ENCODE measurements at places on chromosomes 5 and 9.

DNA sequence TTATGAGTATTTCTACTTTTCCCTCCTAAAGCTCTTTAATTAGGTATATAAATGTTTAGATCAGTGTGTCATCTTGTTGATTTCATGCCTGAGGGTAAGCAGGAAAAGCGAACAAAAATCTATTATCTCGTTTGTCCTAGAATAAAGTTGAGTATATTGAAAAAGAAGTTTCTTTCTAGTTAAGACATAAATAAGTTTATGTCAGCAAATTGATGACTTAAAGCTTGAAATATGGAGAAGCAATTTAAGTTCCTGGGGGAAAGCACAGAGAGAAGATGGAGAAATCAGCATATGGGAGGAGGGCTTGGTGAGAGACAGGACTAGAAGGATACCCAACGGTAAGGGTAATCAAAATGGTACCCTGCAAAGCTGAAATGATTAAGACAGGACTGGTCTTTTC, 813.4 kb downstream of the MTRR start:
- no peak overlapping the region for H3K27ac ChIP-seq
- no peak overlapping the region for H3K4me3 ChIP-seq
- no peaks in the 10 kb centered on the region for H3K36me3 ChIP-seq
- no peak for DNase-seq
- peaks cover 10% of the 10 kb centered on the region for H3K4me1 ChIP-seq
- no peaks in the 10 kb centered on the region for H3K27me3 ChIP-seq

DNA sequence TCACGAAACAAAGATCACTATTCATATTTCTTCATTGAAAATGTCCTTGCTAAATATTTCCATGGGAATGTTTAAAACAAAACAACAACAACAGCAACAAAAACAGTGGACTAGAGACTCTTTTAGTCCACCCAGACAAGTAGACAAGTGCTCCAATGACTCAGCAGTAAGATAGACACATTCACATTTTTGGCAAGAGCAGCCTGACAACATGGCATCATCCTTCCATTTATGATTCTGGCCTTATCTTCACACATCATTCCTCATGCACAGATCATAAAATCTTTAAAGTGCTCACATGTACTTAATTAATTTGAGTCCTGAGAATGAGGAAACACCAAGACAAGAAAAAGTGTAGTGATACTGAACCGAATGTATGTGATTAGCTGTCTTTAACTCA, 132.6 kb upstream of the PDE4D start:
- peak; percentile 13 for DNase-seq
- H3K4me3 ChIP-seq, result no peak overlapping the region
- no peaks in the 10 kb centered on the region for H3K27me3 ChIP-seq
- no peaks in the 10 kb centered on the region for H3K4me1 ChIP-seq

- H3K36me3 ChIP-seq, result no peaks in the 10 kb centered on the region
- DNase-seq, result no peak
- no peak overlapping the region for H3K4me3 ChIP-seq
- no peaks in the 10 kb centered on the region for H3K4me1 ChIP-seq
Observed at GRCh38 chr5:148949841-148950470, 112.9 kb downstream of the SH3TC2 start.

- peaks cover 47% of the 10 kb centered on the region for H3K36me3 ChIP-seq
- no peaks in the 10 kb centered on the region for H3K27me3 ChIP-seq
- H3K4me1 ChIP-seq, result peaks cover 34% of the 10 kb centered on the region
- DNase-seq, result no peak
- H3K4me3 ChIP-seq, result no peak overlapping the region
- H3K27ac ChIP-seq, result no peak overlapping the region
Observed at GRCh38 chr9:129124506-129125069, 13.4 kb downstream of the PTPA start.

- no peaks in the 10 kb centered on the region for H3K27me3 ChIP-seq
- no peak for DNase-seq
- no peak overlapping the region for H3K4me3 ChIP-seq
Observed at GRCh38 chr5:157543825-157544622, 31.6 kb downstream of the ADAM19 start.

Measured in osteoblast (primary cell).